Endothelial cell of umbilical vein (primary cell): ENCODE measurements at places on chromosomes 5 and 9. TPM values are rescaled to one million over a fixed set of nuclear protein-coding genes. Genes with fewer than 3 reads are reported as not detected.

Gene FAM169A
- 0.62 and 0.72 TPM in 2 replicates for total RNA-seq

Gene CMBL
- total RNA-seq: 14.3 and 15.9 TPM in 2 replicates

Gene PCDHGA7
- total RNA-seq: 1.5 and 1.8 TPM in 2 replicates

- DNase-seq: peak; percentile 59
Observed at GRCh38 chr5:149937610-149938009, 7.0 kb downstream of the PDE6A start.

Gene MAML1
- 29.0 and 30.1 TPM in 2 replicates for total RNA-seq

- no peak for DNase-seq
Observed at GRCh38 chr5:54601411-54602230, 84.1 kb downstream of the SNX18 start.

- DNase-seq: no peak
Observed at GRCh38 chr5:127290946-127291693, 524 bp downstream of the MEGF10 start.

DNA sequence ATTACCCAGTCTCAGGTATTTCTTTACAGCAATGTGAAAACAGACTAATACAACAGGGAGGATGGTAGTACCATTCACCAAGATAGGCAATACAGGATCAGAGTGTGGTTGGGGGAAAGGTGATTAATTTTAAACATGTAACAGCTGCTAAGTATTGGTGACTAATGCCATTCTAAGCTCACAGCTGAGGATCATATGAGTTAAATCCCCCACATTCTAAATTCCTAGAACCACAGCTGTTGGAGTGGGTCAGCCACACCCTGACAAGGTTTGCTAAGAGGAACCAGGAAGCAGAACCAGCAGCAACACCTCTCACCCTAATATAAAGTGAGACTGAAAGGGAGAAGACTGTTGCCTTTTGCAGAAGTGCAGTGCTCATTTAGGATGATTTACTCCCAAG lies 24.8 kb downstream of the HSPB3 start:
- no peak for DNase-seq

- peak; percentile 70 for DNase-seq
Observed at GRCh38 chr5:83718195-83718825, 2.3 kb downstream of the HAPLN1 start.

GRCh38 chr9:123268199-123268464 lies 254 bp downstream of the STRBP start:
- DNase-seq: no peak

Gene MRRF
- 36.4 and 36.5 TPM in 2 replicates for total RNA-seq
